BE2C (cell line): ENCODE measurements at places on chromosomes 16 and 17.
A peak's percentile ranks its signal among the peaks of the same experiment; 100 is the strongest.

- no peak for DNase-seq
These were observed 551.9 kb upstream of the CA10 start for GRCh38 chr17:52710363-52710901.

- no peak for DNase-seq
These were observed 24.0 kb downstream of the TRPV2 start for GRCh38 chr17:16439303-16439791.

GRCh38 chr17:57819867-57820266, 30.0 kb downstream of the MRPS23 start:
- no peak for DNase-seq

DNA sequence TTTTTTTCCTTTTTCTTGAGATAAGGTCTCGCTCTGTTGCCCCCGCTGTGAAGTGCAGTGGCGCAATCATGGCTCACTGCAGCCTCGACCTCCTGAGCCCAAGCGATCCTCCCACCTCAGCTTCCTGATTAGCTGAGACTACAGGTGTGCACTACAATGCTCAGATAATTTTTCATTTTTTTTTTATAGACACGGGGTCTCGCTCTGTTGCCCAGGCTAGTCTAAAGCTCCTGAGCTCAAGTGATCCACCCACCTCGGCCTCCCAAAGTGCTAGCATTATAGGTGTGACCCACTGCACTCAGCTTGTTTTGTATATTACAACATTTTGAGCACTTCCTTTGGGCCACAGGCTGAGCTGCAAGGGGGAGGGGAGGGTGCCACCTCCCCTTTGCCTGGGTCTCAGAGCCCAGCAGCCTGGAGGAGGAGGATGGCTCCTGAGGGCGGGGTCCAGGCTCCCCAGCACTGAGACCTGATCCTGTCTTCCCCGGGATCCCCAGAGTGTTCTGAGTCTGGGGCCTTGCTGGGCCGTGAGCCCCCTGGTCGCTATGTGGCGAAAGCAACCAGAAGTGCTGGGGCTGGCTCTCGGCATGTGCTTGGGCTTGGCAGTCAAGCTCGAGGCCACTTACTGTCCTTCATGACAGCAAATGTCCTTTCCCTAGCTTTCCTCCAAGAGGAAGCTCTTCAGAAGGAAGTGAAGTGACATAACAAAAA, 8.1 kb downstream of the DEF8 start:
- no peak for DNase-seq

DNA sequence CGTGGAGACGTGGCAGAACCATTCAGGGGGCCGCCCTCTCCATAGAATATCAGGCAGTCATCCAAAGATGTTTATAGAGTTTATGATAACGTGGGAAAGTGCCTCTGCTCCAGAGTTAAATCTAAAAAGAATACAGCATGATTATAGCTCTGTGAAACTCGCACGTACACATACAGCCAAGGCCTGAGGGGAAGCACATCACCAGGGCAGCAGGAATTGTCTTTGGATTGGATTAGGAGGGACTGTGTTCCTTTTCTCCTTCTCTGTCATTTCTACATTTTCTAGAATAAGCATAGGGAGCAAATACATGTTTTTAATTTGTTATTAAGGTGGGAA, 26.9 kb downstream of the EEF2K start:
- DNase-seq, result no peak

- DNase-seq, result no peak
These were observed 29.1 kb upstream of the TNS4 start for GRCh38 chr17:40530531-40530994.

- no peak for DNase-seq
These were observed 78.3 kb upstream of the TBX2 start for GRCh38 chr17:61321344-61321743.

- peak; percentile 88 for DNase-seq
These were observed 3.4 kb downstream of the CHST6 start for GRCh38 chr16:75491876-75492275.

DNA sequence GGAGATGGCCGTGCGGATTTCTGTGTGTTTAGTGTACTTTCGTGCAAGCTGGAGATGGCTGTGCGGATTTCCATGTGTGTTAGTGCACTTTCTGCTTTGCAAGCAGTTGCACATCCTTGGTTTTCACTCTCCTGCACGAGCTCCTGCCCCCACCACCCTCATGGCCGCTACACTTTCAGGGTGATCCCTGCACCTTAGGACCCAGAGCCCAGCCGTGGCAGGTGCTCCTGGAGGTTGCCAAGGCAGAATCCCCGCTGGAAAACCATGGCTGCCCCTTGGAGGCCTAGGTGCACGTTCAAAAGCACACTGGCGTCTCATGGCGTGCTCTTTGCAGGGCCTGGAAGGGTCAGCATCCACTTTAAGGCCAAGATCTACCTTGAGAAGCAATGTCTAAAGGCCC, 311.0 kb upstream of the TNRC6C start:
- no peak for DNase-seq

- peak; percentile 42 for DNase-seq
These were observed 222.5 kb downstream of the C16orf78 start for GRCh38 chr16:49596068-49596467.

DNA sequence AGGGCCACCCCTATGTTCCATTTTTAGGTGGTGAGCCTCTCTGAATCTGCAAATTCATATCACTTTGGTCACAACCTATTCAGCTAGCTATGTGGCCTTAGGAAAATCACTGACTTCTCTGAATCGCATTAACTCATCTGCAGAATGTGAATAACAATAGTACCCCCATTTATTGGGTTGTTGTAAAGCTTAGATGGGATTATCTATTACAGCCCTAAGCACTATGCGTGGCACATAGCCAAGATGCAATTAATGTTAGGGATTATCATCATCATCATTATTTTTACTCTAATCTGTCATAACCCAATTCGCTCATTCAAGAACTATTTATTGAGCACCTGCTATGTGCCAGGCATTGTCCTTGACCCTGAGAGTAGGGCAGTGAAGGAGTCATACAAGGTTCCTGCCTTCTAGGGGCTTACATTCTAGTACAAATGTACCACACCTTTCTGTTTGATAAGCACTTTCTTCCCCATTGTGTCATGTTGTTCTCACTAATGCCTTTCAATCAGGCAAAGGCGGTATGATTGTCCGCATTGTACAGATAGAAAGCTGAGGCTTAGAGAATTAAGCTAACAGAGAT, 38.5 kb downstream of the CHD9 start:
- DNase-seq, result no peak

- DNase-seq, result no peak
These were observed 20.3 kb downstream of the RHBDL3 start for GRCh38 chr17:32285746-32286517.

- no peak for DNase-seq
These were observed 9.7 kb downstream of the CFAP20 start for GRCh38 chr16:58119509-58119845.

- DNase-seq, result peak; percentile 64
These were observed 355.3 kb downstream of the TOX3 start for GRCh38 chr16:52191531-52192134.

DNA sequence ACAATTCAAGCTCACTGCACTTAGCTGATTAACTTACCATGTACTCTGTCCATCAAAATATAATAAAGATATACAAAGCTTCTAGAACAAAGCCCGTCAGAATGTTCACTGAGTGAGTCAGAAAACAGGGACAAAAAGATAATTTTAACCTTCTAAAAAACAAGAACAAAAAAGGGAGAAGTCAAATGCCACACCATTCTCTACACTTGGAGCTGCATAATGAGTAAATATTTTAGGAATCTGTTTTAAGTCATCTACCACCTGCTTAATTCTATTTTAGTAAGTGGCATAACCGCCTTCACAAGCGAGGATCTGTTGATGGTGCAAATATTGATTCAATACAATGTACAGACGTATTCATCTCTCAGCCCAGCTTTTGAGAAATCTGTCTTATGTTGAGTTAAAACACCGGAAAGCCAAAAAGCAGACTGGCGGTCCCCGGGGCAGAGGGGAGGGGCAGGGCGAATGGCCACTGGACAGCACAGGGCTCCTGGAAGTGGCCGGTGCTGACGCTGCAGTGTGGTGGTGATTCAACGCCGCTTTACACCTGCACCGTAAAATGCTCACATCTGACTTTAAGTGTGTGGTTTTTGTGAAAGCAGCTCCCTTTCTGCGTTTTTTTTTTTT, 20.1 kb downstream of the RAB40B start:
- no peak for DNase-seq

DNA sequence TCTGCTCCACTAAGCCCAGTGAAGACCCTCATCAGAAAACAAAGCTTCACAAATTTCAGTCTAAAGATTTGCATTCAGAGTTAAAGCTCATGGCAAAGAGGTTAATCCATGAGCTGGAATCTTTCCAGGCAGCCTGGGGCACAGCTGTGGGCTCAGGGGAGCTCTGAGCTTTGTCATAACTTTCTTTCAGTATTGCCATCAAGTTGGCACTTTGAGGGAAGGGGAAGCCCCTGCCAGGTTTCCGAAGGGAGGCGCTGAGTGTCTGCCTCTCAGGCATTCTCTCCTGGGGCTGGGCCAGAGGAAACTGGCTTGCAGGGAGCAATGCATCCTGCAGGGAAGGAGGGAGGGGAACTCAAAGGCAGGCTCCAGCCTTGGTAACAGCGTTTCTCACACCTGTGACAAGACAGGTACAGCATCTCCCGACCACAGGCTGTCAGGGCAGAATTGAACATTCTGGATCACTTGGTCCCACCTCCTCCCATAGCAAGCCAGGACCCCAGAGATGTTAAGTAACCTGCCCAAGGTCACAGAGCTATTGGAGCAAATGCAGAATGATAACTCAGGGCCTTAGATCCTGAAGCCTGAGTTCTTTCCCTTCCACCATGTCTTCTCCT, 3.9 kb downstream of the LPO start:
- DNase-seq, result no peak

GRCh38 chr17:19762515-19762961, 14.4 kb upstream of the ALDH3A1 start:
- DNase-seq, result peak; percentile 51

GRCh38 chr16:2483939-2484897, 9.3 kb downstream of the TBC1D24 start:
- DNase-seq, result no peak

DNA sequence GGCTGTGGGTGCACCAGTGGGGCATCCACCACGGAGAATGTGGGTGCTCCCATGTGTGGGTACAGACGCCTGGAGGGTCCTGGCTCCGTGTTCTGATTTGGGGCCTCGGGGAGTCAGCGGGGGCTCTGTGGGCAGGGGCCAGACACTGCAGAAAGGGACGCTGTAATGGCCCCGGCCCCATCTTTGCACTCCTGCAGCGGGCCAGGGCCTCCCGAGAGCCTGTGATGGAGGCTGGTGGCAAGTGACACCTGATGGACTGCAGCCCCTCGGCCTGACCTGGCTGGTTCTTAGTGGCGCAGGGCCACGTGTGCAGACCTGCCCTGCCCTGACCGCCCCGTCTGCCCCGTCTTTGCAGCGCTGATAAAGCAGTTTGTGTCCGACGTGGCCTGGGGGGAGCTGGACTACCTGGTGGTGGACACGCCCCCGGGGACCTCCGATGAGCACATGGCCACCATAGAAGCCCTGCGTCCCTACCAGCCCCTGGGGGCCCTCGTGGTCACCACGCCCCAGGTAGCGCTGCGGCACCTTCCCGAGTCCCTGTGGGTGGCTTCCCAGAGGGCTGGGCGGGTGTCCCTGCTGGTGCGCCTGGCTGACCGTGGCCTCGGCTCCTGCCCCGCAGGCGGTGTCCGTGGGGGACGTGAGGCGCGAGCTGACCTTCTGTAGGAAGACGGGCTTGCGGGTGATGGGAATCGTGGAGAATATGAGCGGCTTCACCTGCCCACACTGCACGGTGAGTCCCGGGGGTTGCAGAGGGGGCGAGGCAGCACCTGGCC, 4.7 kb downstream of the NUBP2 start:
- DNase-seq, result no peak

GRCh38 chr16:49462989-49463371, 89.4 kb downstream of the C16orf78 start:
- DNase-seq, result no peak

DNA sequence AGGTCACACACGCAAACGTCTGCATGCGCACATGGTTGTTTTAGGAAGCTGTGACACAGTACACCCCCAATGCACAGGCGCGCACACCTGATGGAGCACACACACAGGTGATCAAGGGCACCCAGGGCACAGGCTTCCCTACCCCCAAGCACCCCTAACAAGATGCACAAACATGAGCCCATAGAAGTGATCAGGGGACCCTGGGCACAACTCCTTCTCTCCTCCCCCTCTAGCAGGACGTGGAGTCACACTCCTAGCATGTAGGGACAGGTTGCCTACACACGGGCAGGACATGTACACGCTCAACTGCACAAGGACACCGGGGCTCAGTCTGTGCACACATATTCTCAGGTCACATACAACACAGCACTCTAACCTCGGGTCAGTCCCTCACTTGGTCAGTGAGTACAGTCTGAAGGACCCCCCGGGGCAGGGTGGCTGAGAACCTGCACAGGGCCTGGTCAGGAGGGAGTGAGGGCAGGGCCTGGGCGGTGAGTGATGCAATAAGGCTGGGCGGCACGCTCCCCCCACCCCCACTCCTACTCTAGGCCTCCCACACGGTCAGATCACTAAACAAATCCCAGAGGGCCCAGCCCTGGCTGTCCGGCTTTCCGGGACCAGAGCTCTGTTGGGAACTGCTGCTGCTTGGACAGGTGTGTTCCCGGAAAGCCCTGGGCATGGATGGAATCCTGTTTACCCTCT, 751 bp upstream of the DOC2B start:
- DNase-seq, result no peak

DNA sequence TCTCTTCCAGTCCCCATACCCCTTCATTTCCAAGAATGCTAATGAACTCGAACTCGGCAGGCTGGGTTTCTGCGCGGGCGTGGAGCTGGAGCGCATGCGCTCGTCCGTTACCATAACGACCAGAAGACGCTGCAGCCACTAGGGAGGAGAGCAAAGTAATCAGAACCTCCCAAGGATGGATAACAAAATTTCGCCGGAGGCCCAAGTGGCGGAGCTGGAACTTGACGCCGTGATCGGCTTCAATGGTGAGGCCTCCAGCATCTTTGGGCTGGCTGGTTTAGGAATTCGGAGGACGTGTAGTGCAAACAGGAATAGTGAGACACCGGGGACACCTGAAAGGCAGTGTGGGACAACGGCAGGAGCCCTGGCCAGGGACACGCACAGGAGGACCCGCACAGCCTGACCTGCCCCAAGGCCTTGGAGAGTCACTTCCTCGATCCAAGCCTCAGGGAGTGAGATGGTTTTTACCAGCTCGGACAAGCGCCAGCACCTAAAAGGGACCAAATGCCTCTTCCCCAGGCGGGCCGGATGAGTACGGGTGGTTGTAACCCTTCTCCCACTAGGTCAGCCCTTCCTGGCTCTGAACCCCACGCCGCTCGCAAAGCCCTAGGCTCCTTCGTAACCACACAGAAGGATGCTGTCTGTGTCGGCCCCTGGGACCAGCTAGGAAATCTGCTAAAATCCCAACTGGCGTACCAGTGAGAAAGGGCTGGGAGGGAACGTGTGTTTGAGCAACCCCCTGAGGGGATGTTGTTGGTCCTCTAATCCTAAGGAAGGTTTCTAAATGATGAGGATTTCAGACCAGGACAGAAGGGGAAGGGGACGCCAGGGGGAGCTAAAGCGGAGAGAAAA, at the start of gene CFAP52:
CFAP52 (plus strand) TSS at position 122 of the 852 bp plus-strand sequence; CDS start at position 176, 54 bp downstream.
- DNase-seq, result peak; percentile 65

GRCh38 chr17:40224718-40225550, 5.8 kb downstream of the WIPF2 start:
- DNase-seq, result no peak

- no peak for DNase-seq
These were observed 490 bp downstream of the GID4 start for GRCh38 chr17:18039535-18040260.

- DNase-seq, result no peak
These were observed 43.4 kb upstream of the IRX6 start for GRCh38 chr16:55280587-55280986.

- no peak for DNase-seq
These were observed 100.6 kb downstream of the ZNF423 start for GRCh38 chr16:49755313-49755620.
